Psoas muscle (tissue), 8 donors: ENCODE measurements at places on chromosomes 4 and X.

- DNase-seq, result no peak
- no peaks in the 10 kb centered on the region for H3K27me3 ChIP-seq
- H3K36me3 ChIP-seq, result no peaks in the 10 kb centered on the region
- H3K4me1 ChIP-seq, result peaks cover 19% of the 10 kb centered on the region
- H3K4me3 ChIP-seq, result peak overlapping the region; percentile 30
Observed at GRCh38 chr4:88341227-88342192, 37.1 kb upstream of the HERC6 start.

DNA sequence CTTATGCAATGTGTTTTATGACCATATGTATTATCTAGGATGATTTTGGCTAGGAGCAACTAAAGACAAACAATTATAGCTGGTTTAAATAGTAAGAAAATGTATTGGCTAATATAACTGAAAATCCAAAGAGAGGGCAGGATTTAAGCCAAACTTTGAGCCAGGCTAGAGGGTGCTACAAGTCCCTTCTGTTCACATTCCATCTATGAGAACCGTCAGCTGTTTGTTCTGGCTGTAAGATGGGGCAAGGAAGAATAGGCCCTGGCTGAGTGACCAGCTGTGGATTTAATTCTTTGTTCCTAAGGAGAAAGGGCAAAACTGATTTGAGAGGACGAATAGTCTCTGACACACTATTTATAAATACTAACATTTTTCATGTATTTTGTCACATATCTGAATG is 79.2 kb upstream of the UGT8 start:
- no peak overlapping the region for H3K27ac ChIP-seq
- H3K36me3 ChIP-seq, result no peaks in the 10 kb centered on the region
- no peaks in the 10 kb centered on the region for H3K4me1 ChIP-seq
- no peaks in the 10 kb centered on the region for H3K27me3 ChIP-seq
- no peak overlapping the region for H3K4me3 ChIP-seq
- no peak for DNase-seq

GRCh38 chr4:80465238-80465637 is 129.7 kb downstream of the CFAP299 start:
- no peaks in the 10 kb centered on the region for H3K36me3 ChIP-seq
- DNase-seq, result no peak
- no peak overlapping the region for H3K4me3 ChIP-seq
- no peaks in the 10 kb centered on the region for H3K27me3 ChIP-seq

- H3K4me3 ChIP-seq, result no peak overlapping the region
- DNase-seq, result no peak
- no peaks in the 10 kb centered on the region for H3K4me1 ChIP-seq
- no peaks in the 10 kb centered on the region for H3K27me3 ChIP-seq
- no peaks in the 10 kb centered on the region for H3K36me3 ChIP-seq
- H3K27ac ChIP-seq, result no peak overlapping the region
Observed at GRCh38 chr4:181427076-181427475, 816.1 kb upstream of the TENM3 start.

DNA sequence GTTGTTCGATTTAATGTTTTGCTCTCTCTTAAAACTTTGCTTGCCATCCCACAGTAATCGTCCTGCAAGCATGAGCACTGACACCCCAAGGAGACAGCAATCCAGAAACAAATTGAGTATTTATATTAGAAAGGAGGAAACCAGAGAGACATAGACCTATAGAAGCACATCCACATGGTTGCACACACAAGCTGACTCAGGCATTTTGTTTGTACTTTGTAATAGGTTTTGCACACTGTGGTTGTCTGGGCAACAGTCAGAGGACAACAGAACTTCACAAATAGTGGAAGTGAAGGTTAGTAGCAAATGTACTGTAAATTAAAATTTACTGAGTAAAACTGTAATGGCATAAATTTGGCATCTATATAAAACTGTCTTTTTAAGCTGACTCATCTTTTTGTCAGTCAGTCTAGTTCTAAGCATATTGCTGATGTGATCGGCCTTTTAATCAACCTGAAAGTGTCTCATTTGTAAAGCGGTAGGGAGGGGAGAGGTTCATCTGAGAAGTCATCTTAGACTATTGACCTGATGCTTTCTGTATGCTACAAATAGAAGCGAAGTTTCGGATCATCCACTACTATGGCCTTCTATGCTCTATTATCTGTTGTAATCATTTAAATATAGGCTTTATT is 1624.7 kb downstream of the ARAP2 start:
- DNase-seq, result no peak
- no peak overlapping the region for H3K4me3 ChIP-seq
- no peaks in the 10 kb centered on the region for H3K4me1 ChIP-seq
- no peaks in the 10 kb centered on the region for H3K27me3 ChIP-seq
- no peak overlapping the region for H3K27ac ChIP-seq

GRCh38 chrX:115330498-115331168 is 41.1 kb downstream of the LUZP4 start:
- H3K4me1 ChIP-seq, result no peaks in the 10 kb centered on the region
- no peak overlapping the region for H3K27ac ChIP-seq
- peak; percentile 22 for DNase-seq
- H3K27me3 ChIP-seq, result no peaks in the 10 kb centered on the region

DNA sequence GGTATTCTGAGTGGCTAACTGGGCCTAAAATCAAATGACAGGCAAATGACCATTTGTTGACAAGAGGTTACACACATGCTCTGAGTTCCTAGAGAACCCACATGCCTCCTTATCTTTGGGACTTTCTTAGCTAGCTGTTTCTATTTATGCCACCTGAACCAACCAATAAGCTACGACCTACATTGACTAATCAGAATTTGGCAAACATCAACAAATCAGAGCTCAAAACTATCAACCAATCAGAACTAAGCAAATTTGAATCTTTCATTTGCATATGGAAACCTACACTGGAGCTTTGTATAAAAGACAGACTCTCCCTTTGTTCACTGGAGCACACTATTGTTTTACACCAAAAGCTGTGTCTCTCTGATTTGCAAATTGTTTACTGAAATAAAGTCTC is 192.0 kb downstream of the CXXC4 start:
- no peaks in the 10 kb centered on the region for H3K4me1 ChIP-seq
- H3K27me3 ChIP-seq, result no peaks in the 10 kb centered on the region
- no peak overlapping the region for H3K27ac ChIP-seq
- no peak for DNase-seq

GRCh38 chr4:100059467-100059866 is 109.4 kb upstream of the H2AZ1 start:
- DNase-seq, result no peak
- no peak overlapping the region for H3K4me3 ChIP-seq
- H3K4me1 ChIP-seq, result no peaks in the 10 kb centered on the region
- H3K36me3 ChIP-seq, result no peaks in the 10 kb centered on the region

DNA sequence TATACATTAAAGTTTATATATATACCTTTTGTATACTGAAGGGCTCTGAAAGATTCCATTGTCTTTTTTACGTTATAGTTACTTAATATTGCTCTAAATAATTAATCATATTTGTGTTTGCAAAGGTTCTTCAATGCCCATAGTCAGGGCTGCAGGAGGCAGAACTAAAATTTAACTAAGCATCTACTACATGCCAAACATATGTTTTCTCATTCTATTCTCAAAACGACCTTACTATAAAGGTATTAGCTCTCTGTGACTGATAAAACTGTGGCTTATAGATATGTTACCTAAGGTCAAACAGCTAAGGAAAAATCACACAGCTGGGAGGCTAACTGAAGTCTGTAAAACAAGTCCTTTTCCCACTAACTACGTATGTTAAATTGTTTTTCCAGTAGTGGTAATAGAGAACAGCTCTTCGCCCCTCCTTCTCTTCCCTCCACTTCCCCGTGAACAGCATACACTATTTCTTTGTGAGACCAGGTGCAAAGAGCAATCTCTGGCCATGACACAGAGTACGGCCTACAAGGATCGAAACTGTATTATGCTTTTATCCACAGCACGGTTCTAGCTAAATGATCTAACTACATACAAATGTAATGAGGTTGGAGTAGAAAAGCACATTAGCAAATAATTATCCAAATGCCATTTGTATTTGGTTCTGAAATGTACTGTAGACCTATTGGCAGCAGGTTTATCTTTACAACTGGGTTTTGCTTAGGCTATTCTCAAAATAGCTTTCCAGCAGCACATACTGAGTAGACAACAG is 1.7 kb downstream of the CNOT6L start:
- DNase-seq, result no peak
- peak overlapping the region; percentile 96 for H3K27ac ChIP-seq
- no peaks in the 10 kb centered on the region for H3K36me3 ChIP-seq
- H3K4me1 ChIP-seq, result peaks cover 64% of the 10 kb centered on the region
- peak overlapping the region; percentile 86 for H3K4me3 ChIP-seq

- H3K27me3 ChIP-seq, result no peaks in the 10 kb centered on the region
- no peak for DNase-seq
- H3K36me3 ChIP-seq, result no peaks in the 10 kb centered on the region
- no peak overlapping the region for H3K4me3 ChIP-seq
Observed at GRCh38 chrX:102604327-102604726, 5.0 kb downstream of the ARMCX5 start.

DNA sequence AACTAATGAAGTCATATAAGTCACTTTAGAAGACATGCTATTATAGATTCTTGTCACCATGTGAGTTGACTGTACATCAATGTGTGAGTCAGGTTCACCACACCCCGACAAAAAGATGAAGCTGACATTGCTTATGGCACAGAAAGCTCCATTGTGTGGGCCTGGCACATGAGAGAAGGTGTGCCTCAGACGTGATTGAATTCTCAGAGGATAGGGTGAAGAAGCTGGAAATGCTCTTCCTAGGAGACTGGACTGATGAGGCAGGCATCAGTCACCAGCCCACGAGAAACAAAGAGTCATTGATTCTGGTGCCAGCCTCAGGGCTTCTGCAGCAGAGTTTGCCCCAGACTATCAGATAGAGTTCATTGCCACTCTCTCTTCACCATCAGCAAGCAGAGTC is 35.9 kb upstream of the LRAT start:
- no peaks in the 10 kb centered on the region for H3K27me3 ChIP-seq
- no peak overlapping the region for H3K4me3 ChIP-seq
- DNase-seq, result no peak
- H3K36me3 ChIP-seq, result no peaks in the 10 kb centered on the region
- no peaks in the 10 kb centered on the region for H3K4me1 ChIP-seq

DNA sequence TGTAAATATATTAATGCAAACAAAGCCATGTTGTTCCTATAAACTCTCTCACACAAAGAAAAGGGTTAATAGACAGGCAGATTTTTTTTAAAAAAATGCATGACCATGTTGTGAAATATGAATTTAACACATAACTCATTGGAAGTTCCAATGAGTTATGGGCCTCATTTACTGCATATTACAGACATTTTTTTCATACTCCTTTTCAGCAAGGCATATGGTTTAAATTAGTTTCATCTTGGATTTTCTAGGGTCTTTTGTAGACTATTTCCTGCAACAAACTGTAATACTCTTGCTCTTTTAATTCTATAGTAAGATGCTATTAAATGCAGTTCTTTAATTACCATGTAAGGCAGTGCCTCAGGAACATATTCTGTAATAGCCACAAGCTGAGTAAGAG is 323.1 kb downstream of the GBA3 start:
- no peak overlapping the region for H3K4me3 ChIP-seq
- H3K27ac ChIP-seq, result no peak overlapping the region
- no peaks in the 10 kb centered on the region for H3K4me1 ChIP-seq
- H3K27me3 ChIP-seq, result no peaks in the 10 kb centered on the region
- H3K36me3 ChIP-seq, result no peaks in the 10 kb centered on the region

GRCh38 chr4:123659730-123660129 is 263.1 kb downstream of the SPRY1 start:
- no peak for DNase-seq
- no peaks in the 10 kb centered on the region for H3K36me3 ChIP-seq
- H3K4me3 ChIP-seq, result no peak overlapping the region
- no peak overlapping the region for H3K27ac ChIP-seq
- H3K27me3 ChIP-seq, result no peaks in the 10 kb centered on the region

DNA sequence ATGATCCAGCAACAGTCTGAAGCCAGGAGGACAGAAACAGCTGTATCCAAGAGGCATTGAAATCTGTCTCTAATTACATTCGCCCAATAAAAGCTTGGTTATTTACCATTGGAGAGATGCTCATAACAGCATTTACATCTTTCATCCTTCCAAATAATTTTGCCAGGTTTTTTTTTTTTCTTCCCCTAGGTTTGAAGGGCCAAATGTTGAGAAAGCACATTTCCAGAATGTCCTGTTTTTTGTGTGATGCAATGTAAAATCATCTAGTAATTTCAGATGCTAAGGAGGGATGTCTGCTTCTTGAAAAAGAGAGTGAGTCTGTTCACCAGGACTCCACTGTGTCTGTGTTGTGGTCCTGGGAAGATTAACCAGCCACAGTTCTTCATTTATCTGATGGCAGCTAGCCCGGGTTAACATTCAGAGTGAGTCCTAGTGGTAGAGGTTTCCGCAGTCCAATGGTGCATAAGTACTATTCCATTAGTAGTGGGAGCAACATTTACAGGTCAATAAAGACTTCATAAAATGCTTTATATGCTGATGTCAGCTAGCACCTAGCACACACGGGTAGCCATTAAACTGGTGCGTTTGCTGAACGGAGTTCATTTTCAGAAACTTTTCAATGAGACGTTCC is 406.8 kb downstream of the STIM2 start:
- no peaks in the 10 kb centered on the region for H3K36me3 ChIP-seq
- H3K4me3 ChIP-seq, result no peak overlapping the region
- no peak for DNase-seq
- no peak overlapping the region for H3K27ac ChIP-seq
- no peaks in the 10 kb centered on the region for H3K4me1 ChIP-seq

GRCh38 chrX:53312946-53313727 is 31.8 kb upstream of the IQSEC2 start:
- H3K36me3 ChIP-seq, result no peaks in the 10 kb centered on the region
- peak; percentile 75 for DNase-seq

DNA sequence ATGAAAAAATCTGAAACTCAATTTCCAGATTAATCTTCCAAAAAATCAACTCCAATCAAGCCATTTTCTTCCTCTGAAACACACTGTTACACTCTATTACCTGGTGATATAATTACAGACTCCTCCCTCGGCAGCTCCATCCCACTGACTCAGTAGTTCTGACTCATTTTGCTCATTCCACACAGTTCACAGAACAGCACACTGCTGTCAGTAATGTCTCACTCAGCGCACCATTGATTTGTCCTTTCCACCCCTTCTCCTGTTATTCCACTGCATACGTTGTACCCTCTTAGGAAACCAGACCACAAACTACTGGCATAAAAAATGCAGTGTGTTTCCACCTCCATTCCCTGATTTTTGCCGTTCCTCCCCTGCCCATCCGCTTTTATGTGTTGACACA is 212.7 kb downstream of the SLIT2 start:
- no peaks in the 10 kb centered on the region for H3K4me1 ChIP-seq
- H3K27ac ChIP-seq, result no peak overlapping the region
- no peak for DNase-seq
- no peak overlapping the region for H3K4me3 ChIP-seq
